HFFc6 (cell line): ENCODE measurements at places on chromosomes 6 and 20. TPM values are rescaled to one million over a fixed set of nuclear protein-coding genes. Genes with fewer than 3 reads are reported as not detected.

- no peak for DNase-seq
Measured at GRCh38 chr6:89085409-89086205, 5.1 kb downstream of the PNRC1 start.

DNA sequence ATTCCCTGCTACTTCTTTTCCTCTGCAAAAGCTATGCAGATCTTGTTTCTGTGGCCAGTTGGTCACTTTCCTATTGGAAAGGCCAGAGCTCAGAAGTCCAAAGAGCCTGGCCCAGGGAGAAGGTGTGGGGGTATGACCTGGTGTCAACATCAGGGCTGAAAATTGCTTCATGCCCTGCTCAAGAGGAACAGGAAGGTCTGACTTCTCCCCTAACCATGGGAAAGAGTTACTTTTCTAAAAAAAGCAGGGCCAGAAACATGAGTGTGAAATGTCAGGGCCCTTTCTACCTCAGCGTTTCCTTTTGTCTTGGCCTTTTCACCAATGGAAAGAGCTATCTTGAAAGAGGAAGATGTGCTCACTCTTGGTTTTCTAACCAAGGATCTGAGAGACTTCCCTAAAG, 117.4 kb downstream of the MAFB start:
- DNase-seq = no peak

DNA sequence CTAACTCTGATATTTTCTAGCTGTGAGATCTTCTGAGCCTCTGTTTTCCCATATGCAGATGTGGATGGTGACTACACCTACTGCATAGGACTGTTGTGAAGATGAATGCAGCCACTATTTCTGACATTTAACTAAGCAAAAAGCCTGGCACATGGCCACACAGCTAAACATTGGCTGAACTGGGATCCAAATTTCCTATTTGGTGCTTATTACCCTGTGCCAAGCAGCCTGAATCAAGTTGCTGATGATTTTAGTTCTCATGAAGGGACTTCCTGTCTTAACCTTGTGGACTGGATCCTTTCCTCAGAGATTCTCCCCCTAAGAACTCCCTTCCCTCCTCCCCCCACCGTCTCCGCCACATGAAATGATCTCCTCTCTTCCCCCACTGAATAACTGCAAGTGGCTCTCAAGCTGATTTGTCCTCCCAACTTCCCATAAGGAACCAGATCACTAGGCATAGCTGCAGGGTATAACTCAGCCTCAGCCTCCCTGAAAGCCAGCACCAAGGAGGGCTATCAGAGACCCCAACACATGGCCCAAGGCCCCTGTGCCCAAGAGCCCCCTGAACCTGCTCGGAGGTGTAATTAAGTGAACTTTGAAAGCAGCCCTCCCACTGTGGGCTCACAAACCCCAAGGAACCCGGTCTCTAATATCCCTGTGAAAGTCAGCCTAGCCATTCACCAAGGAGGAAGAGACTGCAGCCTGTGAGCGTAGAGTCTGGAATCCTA, 55.7 kb downstream of the MAFB start:
- no peak for DNase-seq

GRCh38 chr6:135901774-135902524, 50.4 kb downstream of the PDE7B start:
- DNase-seq = peak; percentile 48

DNA sequence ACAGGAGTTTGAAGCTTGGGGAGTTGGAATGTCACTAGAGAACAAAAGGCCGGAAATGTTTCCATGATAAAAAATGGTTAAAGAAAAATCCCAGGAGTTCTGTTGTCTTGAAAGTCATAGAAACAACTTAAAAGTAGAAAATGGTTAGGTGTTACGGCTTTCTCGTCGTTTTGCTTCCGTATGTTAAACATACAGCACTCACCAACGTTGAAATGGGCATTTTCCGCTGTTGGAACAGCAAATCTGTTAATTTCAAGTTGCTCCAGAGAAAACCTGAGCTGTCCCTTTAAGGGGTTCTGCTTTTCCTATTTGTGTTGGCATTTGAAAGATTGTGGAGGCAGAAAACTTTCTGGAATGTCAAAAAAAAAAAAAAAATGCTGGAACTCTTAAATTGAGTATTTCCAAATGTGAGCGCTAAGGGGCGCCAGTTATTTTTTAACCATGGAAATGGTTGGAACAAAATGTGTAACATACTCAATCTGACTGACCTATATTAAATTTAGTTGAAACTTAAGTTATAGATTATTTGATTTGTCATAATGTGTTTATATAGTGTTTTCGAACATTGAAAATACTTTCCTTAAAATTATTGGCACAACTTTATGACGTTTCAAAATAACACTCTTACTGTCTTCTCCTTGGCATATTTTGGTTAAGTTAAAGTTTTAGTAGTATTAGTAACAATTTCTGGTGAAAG, 2.2 kb downstream of the QKI start:
- DNase-seq = peak; percentile 80

The CALHM6 gene
- total RNA-seq = 0.71 TPM in 1 of 3 replicates, not detected in the others

The DDX43 gene
- total RNA-seq = not detected in 3 replicates

The CUL9 gene
- 15.4 and 15.8 TPM in 2 replicates for total RNA-seq

The AMD1 gene
- 98.9 to 119 TPM (median 102 TPM) in 3 replicates for total RNA-seq

The TREML2 gene
- total RNA-seq = not detected in 3 replicates

The CTCFL gene
- total RNA-seq = not detected in 3 replicates

The SLCO4A1 gene
- 2.7 to 6.3 TPM (median 3.8 TPM) in 3 replicates for total RNA-seq

The CENPW gene
- total RNA-seq = 24.0 to 52.1 TPM (median 43.1 TPM) in 3 replicates

The POM121L2 gene
- total RNA-seq = not detected in 3 replicates
